T-helper 17 cell (primary cell): ENCODE measurements at places on chromosomes 2 and 18. TPM values are rescaled to one million over a fixed set of nuclear protein-coding genes. Genes with fewer than 3 reads are reported as not detected.

GRCh38 chr2:64727013-64727767 lies 73.5 kb upstream of the SERTAD2 start:
- H3K4me3 ChIP-seq, result peak overlapping the region; percentile 77
- H3K27ac ChIP-seq, result peak overlapping the region; percentile 85
- peaks cover 25% of the 10 kb centered on the region for H3K4me1 ChIP-seq
- DNase-seq, result no peak
- no peaks in the 10 kb centered on the region for H3K36me3 ChIP-seq

GRCh38 chr18:46623541-46623940 lies 33.5 kb downstream of the LOXHD1 start:
- H3K4me1 ChIP-seq, result peaks cover 13% of the 10 kb centered on the region
- H3K36me3 ChIP-seq, result peaks cover 2% of the 10 kb centered on the region
- peak overlapping the region; percentile 32 for H3K27ac ChIP-seq
- no peak for DNase-seq

- no peaks in the 10 kb centered on the region for H3K4me1 ChIP-seq
- H3K4me3 ChIP-seq, result no peak overlapping the region
- no peak overlapping the region for H3K27ac ChIP-seq
- no peaks in the 10 kb centered on the region for H3K36me3 ChIP-seq
- DNase-seq, result no peak
Observed at GRCh38 chr2:45278365-45279078, 269.3 kb upstream of the SIX2 start.

DNA sequence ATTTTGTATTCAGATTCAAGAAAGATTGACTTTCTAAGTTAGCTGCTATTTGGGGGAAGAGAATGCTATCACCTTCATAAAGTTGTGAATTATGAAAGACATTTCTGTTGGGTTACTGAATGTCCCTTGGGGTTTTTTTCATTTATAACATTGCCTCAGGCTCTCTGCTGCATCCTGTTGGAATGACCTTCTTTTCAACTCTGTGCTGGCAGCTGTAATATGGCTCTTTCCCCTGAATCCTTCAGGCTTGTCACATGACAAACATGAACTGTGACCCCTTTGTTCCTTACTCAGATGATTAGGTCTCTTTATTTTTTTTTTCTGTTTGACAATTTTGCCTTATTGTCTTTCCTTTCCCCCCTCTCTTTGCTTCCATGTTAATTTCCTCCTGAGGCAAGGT lies 159.8 kb downstream of the TAF4B start:
- peaks cover 10% of the 10 kb centered on the region for H3K36me3 ChIP-seq
- DNase-seq, result no peak
- no peak overlapping the region for H3K4me3 ChIP-seq
- H3K4me1 ChIP-seq, result peaks cover 9% of the 10 kb centered on the region

GRCh38 chr2:231709981-231710798 lies 1.9 kb downstream of the PTMA start:
- H3K4me1 ChIP-seq, result peaks cover 30% of the 10 kb centered on the region
- peak overlapping the region; percentile 100 for H3K27ac ChIP-seq
- DNase-seq, result peak; percentile 94

GRCh38 chr2:221477714-221478484 lies 94.2 kb downstream of the EPHA4 start:
- H3K4me1 ChIP-seq, result peaks cover 5% of the 10 kb centered on the region
- H3K4me3 ChIP-seq, result no peak overlapping the region
- no peaks in the 10 kb centered on the region for H3K36me3 ChIP-seq
- DNase-seq, result no peak
- H3K27ac ChIP-seq, result peak overlapping the region; percentile 57

DNA sequence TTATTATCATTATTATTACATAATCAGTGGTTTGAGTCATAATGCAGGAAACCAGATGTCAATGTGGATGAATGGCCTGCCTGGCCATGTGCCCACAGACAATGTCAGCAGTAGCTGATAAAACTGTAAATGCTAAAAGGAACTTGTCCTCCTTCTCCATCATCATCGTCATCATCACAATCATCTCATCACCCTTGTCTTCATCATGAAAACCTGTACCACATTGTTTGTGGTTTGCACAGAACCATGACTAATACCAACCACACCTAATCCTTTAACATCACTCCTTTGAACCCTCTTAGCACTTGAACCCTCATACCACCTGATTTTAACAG lies 96.0 kb downstream of the HNMT start:
- H3K27me3 ChIP-seq, result no peaks in the 10 kb centered on the region
- no peak overlapping the region for H3K4me3 ChIP-seq
- H3K36me3 ChIP-seq, result no peaks in the 10 kb centered on the region

DNA sequence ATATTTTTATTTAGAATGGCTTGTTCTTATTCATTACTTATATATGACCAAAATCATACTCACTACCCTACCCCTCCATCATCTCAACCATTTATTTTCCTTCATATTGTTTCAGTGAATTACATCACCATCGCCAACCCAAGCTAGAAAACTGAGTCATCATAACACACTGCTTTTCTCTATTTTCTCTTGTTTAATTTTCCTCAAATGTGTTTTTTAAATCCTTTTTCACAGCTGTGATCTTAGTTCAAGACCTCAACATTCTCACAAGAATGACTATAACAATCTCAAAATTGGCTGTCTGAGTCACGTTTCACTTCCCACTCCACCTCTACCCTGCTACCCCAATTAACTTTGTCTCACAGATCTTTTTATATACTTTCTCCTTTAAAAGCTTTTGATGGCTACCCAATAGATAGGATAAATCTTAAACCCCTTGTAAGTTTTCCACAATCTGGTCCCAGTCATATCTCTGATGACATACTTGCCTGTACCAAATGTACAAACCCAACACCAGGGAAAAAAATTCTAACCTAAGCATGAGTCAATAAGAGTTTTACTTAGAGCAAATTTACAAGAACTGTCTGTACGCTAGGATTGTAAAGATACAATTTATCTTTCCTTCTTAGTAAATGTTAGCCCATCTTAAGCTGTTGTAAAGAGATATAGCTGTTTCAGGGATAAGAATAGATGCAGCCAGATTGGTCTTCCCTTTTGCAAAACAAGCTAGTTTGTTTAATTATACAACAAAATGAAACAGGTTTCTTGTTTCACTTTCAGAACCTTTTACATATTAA lies 635.1 kb upstream of the SLC39A10 start:
- no peaks in the 10 kb centered on the region for H3K4me1 ChIP-seq

GRCh38 chr2:239689985-239690384 lies 289.2 kb upstream of the HDAC4 start:
- H3K36me3 ChIP-seq, result peaks cover 2% of the 10 kb centered on the region
- no peak overlapping the region for H3K4me3 ChIP-seq
- peaks cover 26% of the 10 kb centered on the region for H3K27me3 ChIP-seq
- no peaks in the 10 kb centered on the region for H3K4me1 ChIP-seq
- no peak overlapping the region for H3K27ac ChIP-seq

DNA sequence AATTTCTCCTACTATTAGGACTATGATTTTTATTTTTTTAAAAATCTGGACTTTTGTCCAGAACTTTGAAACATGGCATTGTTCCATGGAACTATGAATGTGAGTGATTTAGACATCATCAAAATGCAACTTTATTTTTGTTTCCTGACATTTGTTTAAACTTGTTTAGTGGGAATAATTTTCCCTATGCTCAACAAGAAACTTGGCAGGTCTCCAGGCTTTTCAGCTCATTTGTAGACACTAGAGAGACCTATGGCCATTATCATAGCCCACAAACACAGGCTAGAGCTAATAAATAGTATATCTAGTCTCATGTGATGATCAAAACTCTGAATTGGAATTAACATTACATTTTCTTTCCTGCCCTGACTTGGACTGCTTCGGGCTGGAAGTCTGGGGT lies 145.1 kb upstream of the CELF4 start:
- H3K4me3 ChIP-seq, result no peak overlapping the region
- no peak for DNase-seq
- H3K27me3 ChIP-seq, result no peaks in the 10 kb centered on the region
- H3K27ac ChIP-seq, result no peak overlapping the region

DNA sequence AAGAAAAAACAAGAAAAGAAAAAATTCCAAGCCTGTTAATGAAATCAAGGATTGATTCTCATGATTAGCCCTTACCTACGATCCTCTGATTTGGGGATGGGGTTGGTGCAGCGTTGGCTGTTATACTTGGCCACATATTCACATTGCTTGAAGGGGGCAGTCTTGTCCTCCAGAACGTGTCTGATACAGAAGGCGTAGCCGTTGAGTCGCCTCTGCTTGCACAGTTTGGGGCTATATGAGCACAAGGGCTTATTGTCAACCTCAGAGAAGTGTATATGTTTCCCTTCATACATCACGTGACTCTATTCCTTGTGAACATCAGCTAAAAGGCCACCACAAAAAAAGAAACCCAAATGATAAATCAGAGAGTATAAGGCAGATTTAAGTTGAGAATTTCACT lies 23.2 kb downstream of the INO80D start:
- H3K4me1 ChIP-seq, result peaks cover 13% of the 10 kb centered on the region
- no peak for DNase-seq
- peaks cover 5% of the 10 kb centered on the region for H3K36me3 ChIP-seq
- H3K27ac ChIP-seq, result no peak overlapping the region

HOXD10 gene
- total RNA-seq, result not detected

C1QL2 gene
- not detected for total RNA-seq

DCDC2C gene
- total RNA-seq, result not detected

REL gene
- 96.2 TPM for total RNA-seq
